ENCODE measurements at places on chromosomes 2 and 18. TPM values are rescaled to one million over a fixed set of nuclear protein-coding genes. Genes with fewer than 3 reads are reported as not detected.

- DNase-seq, result no peak
Measured at GRCh38 chr2:32849456-32850194, 97.1 kb upstream of the LTBP1 start.

GRCh38 chr2:28754321-28754720 lies 2.7 kb downstream of the PPP1CB start:
- DNase-seq, result no peak

- DNase-seq, result no peak
Measured at GRCh38 chr18:67243799-67244587, 272.5 kb downstream of the DSEL start.

GRCh38 chr2:202375609-202376408 lies at the start of gene BMPR2:
TSS of gene BMPR2 (plus strand) at chr2:202376327. CDS start at chr2:202377475, 1,148 bp downstream.
- peak; percentile 64 for DNase-seq

DNA sequence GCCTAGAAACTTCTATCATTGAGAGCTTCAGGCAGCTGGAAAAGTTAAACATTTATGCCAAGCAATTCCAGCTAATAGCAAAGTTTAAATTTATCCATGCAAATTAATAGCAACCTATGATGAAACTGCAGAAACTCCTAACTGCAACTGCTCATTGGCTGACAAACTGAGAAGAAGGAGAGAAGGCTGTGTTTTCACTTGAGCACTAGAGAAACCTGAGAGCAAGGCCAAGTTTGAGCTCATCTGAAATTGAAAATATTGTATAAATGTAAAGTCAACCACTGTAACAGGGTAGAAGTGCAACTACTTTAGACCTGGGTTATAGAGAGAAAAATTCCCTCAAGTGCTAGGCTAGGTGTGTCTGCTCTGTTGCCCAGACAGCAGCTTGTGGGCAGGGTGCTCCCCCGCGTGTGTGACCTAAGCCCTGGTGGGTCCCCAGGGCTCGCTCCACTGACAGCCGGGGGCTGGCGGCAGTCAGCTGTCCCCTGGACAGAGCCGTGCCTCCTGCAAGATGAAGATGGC lies 50.2 kb downstream of the CABYR start:
- no peak for DNase-seq

DNA sequence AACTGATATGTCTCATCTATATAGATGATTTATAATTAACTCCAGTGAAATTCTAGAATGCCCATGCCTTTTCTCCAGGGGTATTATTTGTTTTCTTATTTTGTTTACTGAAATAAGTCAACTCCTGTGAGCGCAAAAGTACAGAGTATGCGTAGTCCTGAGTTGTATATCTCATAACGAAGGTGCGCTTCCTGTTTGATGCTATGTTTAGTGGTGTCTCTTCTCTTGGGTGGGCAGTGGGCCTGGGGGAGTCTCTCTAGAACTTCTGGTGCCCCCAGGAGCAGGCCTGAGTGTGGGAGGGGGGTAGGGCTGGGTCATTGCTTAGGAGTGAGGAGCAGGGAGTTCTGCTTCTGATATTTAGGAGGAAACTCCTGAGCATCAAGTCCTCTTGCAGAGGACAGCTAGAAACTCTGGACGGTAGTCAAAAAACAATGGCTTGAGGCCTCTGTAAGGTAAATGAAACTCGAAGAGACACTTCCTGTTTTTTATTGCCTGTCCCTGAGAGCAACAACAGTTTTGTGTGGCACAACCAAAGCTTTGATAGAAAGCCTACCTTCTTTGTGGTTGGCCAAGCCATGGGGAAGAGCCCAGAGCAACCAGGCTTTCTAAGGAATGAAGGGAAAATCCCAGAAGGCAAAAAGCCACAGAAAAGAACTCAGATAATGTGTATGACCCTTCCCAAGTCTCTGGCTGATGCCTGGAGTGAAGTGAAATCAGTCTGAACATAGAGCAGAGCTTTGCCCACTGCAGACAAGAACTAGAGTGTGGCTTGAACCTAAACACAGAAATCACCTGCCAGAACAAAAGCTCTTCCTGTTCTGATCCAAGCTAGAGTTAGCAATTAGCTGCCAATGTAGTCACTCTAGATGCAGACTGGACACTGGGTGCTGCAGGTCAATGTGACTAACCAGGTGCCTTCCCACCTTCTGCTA lies 8.5 kb upstream of the SP140L start:
- DNase-seq, result no peak

- no peak for DNase-seq
Measured at GRCh38 chr2:38474021-38474456, 97.0 kb upstream of the ATL2 start.

GRCh38 chr2:2575870-2576386 lies 244.9 kb upstream of the MYT1L start:
- no peak for DNase-seq

DNA sequence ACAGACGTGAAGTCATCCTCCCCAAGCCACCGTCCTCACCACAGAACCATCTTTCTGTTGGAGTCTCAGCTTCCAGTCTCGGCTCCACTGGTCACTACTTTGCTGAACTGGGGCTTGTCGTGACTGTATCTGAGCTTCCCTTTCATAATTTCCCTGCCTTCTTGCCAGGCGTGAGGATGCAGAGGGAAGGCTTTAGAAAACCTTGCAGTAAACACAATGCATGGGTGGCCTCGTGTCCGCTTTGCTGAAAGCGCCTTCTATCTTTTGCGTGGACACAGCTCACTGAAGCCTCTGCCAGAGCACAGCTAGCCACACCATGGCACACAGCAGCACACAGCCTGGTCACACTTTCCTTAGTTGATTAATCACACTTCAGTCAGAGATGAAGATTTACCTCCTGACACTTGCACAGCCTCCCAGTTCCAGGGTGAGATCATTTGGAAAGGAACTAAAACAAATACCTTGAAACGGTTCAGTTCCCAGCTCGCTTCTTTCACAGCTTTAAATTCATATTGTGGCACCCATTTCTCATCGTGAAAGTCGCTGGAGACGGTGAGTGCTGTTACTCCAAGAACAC lies 2.8 kb upstream of the GPR45 start:
- no peak for DNase-seq

DNA sequence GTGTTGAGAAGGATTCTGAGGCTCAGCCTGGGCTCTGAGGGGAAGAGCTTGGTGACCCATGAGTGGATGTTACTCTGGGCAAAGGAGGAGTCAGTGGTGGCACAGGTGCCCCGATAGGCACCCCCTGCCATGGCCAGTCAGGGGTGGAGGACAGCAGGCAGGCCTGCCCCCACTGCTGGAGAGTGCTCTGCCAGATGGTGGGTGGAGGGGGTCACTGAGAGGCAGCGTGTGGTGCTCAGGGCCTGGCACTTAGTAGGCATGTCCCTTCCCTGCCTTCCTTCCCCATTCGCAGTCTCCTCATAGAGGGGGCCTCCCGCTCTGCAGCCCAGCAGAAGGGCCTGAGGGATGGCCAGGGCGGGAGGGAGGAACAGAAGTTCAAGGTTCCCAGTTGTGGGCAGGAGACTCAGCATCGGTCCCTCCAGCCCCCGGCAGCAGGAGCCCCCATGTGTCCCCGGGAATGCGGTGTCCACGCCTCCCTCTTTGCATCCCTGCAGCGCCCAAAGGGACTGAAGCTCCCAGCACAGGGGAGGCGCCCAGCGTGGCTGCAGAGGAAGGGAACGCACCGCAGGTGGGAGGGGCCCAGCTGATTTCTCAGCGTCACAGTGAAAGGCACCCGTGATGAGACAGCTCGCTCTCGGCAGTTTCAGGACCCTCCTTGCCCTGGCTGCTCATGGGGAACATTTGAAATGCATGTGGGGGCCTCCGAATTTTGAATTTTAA lies 5.7 kb upstream of the SNED1 start:
- DNase-seq, result no peak

GRCh38 chr2:32949260-32949659 lies 2.5 kb downstream of the LTBP1 start:
- DNase-seq, result no peak

DNA sequence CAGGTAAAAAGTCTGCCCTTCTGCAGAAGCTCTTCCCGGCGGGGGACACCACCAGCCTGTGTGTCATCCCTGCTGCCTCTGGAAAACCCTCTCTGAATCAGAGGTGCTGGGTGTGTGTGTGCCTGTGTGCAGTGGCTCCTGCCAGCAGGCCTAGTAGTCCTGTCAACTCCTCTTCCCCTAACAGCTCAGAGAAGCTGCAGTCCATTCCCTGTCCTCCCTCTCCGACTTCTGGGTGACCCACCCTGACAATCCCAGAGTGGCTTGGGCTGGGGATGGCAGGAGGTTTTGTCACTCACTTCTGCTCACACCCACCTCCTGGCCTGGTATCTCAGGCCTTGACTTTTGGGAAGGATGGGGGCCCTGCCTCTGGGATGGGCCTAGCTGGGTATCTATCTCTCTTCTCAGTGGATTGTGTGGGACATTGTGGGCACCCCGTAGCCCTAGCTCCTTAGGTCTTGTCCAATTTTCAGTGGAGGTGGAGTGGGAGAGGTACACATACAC lies 2.3 kb downstream of the WNT10A start:
- no peak for DNase-seq

- DNase-seq, result no peak
Measured at GRCh38 chr18:23990474-23991410, 23.8 kb upstream of the TTC39C start.

GRCh38 chr2:201472411-201472810 lies 20.9 kb downstream of the STRADB start:
- no peak for DNase-seq

- DNase-seq, result no peak
Measured at GRCh38 chr2:37985333-37985732, 60.2 kb downstream of the RMDN2 start.

The NEMP2 gene
- 16.2 TPM for total RNA-seq

The ANKRD30B gene
- not detected for total RNA-seq

The SFTPB gene
- total RNA-seq, result not detected

The IL1B gene
- 1.1 TPM for total RNA-seq

The GPAT2 gene
- not detected for total RNA-seq

The LIMS4 gene
- total RNA-seq, result 1.3 TPM

The NT5C1B gene
- not detected for total RNA-seq
